ENCODE measurements at places on chromosomes 3 and 15.

DNA sequence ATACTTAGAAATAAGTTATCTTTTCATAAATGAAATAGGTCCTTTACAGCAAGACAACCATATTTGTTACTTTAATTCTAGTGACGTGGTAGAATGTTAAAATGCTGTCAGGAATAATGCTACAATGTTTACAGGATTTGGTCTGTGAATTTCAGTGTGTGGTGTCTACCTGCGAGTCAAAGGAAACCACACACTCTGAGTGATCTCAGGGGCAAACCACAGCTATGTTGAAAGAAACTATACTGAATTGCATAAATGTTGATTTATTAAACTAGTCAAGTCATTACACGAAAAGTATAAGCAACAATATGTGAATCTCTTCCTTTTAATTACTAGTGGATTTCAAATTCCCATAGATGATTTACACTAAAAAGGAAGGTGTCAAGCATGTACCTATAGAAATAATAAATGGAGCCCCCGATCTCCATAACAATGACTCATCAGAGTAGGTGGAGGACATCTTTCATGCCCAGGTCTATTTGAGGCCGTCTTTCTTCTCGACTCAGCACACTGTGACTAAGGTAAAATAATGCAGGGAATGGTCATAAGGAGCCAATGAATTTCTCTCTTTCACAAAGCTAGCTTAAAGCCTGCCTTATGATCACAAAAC, 463.0 kb downstream of the ERC2 start:
- no peak overlapping the region for H3K27ac ChIP-seq
- no peak overlapping the region for H3K4me3 ChIP-seq
- no peaks in the 10 kb centered on the region for H3K4me1 ChIP-seq
- no peaks in the 10 kb centered on the region for H3K27me3 ChIP-seq

- no peak overlapping the region for H3K27ac ChIP-seq
- H3K4me1 ChIP-seq: no peaks in the 10 kb centered on the region
Measured at GRCh38 chr3:124851136-124851535, 36.0 kb downstream of the ITGB5 start.

GRCh38 chr3:88036221-88036620, 22.6 kb downstream of the CGGBP1 start:
- no peaks in the 10 kb centered on the region for H3K36me3 ChIP-seq
- no peaks in the 10 kb centered on the region for H3K27me3 ChIP-seq
- no peak overlapping the region for H3K27ac ChIP-seq
- no peak overlapping the region for H3K4me3 ChIP-seq

- no peaks in the 10 kb centered on the region for H3K27me3 ChIP-seq
- no peaks in the 10 kb centered on the region for H3K36me3 ChIP-seq
- no peak overlapping the region for H3K27ac ChIP-seq
- H3K4me3 ChIP-seq: no peak overlapping the region
- DNase-seq: no peak
Measured at GRCh38 chr3:149717391-149718056, 34.8 kb downstream of the COMMD2 start.

DNA sequence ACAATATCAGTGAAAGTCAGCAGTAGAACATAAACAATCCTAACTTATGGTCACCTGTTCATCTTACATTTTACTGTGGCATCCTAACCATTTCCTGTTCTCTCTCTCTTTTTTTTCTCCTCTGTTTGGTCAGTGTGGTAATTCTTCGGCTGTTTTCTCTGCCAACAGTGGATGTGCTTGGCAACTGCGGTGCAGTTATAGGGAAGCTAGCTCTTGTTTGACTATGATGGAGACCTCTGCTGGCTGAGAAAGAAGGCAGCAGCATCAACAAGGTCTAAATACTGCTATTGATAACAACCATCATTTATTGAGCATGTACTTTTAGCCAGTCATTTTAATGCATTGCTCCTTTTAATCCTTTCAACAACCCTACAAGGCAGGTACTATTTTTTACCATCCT, 723 bp upstream of the DRD3 start:
- H3K27ac ChIP-seq: no peak overlapping the region
- DNase-seq: no peak
- no peak overlapping the region for H3K4me3 ChIP-seq
- H3K36me3 ChIP-seq: no peaks in the 10 kb centered on the region

DNA sequence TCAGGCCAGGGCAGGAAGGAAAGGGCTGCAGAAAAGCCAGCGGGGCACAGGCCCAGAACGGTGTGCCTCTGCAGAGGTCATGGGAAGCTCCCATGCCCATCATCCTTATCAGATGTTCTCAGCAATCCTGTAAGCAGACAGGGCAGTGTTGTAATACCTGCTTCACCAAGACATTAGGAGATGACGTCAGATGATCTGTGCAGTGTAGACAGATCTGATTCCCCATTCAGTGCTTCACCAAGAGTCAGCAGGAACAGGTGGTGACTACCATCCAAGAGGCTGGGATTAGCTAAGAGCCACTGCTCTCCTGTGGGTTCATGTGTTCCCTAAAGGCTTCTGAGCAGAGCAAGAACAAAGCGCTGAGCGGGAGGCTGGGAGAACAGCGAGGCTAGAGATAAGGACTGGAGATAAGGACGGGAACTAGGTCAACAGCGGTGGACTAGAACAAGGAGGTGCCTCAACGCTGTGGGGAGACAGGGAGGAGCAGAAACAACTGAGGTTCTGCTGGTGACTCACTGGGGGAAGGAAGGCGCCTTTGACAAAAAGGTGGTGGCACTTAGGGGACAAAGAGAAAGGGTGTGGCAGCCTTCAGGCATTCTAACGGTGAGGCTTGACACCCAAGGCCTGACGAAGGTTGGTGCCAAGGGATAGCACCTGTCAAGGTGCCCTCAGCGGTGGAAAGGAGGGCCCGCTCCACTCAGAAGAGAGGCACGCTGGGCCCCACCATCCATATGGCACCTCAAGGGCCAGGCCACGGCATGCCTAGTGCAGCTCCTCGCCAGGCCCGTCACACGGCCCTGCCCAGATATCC, 28.4 kb downstream of the CCDC12 start:
- H3K4me1 ChIP-seq: peaks cover 79% of the 10 kb centered on the region
- H3K4me3 ChIP-seq: peak overlapping the region; percentile 27
- no peaks in the 10 kb centered on the region for H3K27me3 ChIP-seq

GRCh38 chr15:20645956-20646355, 104.4 kb upstream of the GOLGA6L6 start:
- DNase-seq: no peak
- H3K36me3 ChIP-seq: no peaks in the 10 kb centered on the region
- H3K4me1 ChIP-seq: no peaks in the 10 kb centered on the region
- no peak overlapping the region for H3K27ac ChIP-seq

- H3K27ac ChIP-seq: no peak overlapping the region
- H3K36me3 ChIP-seq: no peaks in the 10 kb centered on the region
- H3K4me1 ChIP-seq: peaks cover 3% of the 10 kb centered on the region
- H3K4me3 ChIP-seq: no peak overlapping the region
Measured at GRCh38 chr15:100526027-100526481, 2.7 kb downstream of the CERS3 start.

DNA sequence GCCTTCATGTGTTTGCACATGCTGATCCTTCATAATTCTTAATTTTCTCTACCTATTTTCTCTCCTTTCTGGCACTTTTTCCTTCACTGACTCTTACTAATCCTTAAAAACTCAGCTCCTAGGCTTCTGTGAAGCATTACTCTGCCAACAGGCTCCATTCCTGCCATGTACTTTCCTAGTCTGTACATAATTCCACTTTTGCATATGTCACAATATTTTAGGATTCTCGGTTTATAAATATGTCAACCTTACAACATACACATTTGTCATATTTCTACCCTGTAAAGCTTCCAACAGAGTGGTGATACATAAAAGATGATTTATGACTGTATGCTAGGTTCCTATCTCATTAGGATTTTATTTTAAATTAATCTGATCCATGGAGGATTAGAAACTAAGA, 38.2 kb upstream of the AGTR1 start:
- H3K36me3 ChIP-seq: no peaks in the 10 kb centered on the region
- no peak overlapping the region for H3K4me3 ChIP-seq
- no peak overlapping the region for H3K27ac ChIP-seq

GRCh38 chr3:58163234-58163633, 47.5 kb downstream of the DNASE1L3 start:
- H3K36me3 ChIP-seq: peaks cover 15% of the 10 kb centered on the region
- DNase-seq: no peak
- H3K4me3 ChIP-seq: no peak overlapping the region
- no peaks in the 10 kb centered on the region for H3K4me1 ChIP-seq
- H3K27me3 ChIP-seq: no peaks in the 10 kb centered on the region
- no peak overlapping the region for H3K27ac ChIP-seq

GRCh38 chr15:100716456-100717085, 114.2 kb downstream of the ASB7 start:
- H3K4me1 ChIP-seq: no peaks in the 10 kb centered on the region
- H3K27me3 ChIP-seq: no peaks in the 10 kb centered on the region
- no peak overlapping the region for H3K27ac ChIP-seq
- H3K4me3 ChIP-seq: no peak overlapping the region

DNA sequence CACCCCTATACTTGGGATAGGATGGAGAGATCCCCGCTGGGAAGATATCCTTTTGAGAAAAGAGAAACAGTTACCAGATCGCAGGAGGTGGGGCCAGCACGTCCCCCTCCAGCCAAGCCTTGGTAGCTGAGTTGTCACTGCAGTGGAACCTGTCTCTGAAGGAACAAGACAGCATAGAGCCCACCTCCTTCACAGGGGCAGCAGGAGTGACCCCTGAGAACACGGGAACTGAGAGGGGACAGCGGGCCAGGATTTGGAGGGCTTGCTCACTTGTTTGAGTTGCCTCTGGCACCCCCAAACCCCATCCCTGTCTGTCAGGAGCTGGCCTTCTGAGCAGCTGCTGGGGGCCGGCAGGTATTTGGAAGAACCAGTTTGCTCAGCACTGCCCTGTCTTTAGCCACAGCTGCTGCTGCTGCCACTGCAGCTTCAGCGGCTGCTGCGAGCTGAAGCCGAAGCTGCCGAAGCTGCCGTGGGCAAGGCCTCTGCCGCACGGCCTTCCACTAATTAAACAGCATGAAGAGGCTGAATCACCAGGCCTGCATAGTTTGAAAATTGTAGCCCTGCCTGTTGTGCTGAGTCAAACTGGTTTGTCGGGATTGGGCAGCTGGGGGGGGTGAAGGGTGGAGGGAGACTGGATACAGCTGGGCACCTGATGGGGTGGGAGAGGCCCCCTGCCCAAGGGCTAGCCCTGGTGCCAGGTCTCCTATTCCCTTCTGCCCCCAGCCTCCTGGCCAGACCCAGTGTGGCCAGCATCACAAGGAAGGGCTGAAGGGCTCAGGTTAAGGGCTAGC, 4.0 kb downstream of the EPHB3 start:
- no peak overlapping the region for H3K4me3 ChIP-seq
- no peak overlapping the region for H3K27ac ChIP-seq
- H3K27me3 ChIP-seq: peaks cover 21% of the 10 kb centered on the region
- H3K36me3 ChIP-seq: no peaks in the 10 kb centered on the region

- H3K4me3 ChIP-seq: no peak overlapping the region
- peaks cover 2% of the 10 kb centered on the region for H3K27me3 ChIP-seq
- DNase-seq: no peak
- no peaks in the 10 kb centered on the region for H3K36me3 ChIP-seq
- no peak overlapping the region for H3K27ac ChIP-seq
Measured at GRCh38 chr3:64363842-64364241, 138.6 kb upstream of the PRICKLE2 start.

DNA sequence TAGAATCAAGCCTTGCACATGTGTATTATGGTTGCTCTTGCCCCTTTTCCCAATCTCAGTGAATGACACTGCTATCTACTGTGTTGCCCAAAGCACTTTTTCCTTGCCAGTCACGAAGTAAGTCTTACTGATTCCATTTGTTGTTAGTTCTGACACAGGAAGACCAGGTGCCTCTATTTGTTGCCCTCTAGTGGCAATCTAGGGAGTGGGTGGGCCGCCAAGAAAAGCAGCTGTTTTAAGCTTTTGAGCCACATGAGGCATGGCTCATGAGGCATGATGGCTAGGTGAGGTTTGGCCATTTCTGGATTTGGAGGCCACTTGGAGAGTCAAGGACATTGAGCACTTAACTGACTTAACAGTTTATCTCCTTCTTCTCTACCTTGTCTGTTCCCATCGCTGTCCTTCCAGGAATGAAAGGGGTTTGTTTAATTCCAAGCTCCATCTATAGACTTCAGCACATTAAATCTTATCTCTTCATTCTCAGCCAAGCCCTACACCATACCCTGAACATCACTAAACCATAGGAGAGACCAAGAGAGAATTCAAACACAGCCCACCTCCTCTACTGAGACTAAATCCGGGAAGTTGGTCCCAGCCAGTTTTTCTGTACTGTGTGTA, 103.1 kb downstream of the HCN4 start:
- no peak overlapping the region for H3K4me3 ChIP-seq
- no peak for DNase-seq
- H3K27ac ChIP-seq: no peak overlapping the region
- no peaks in the 10 kb centered on the region for H3K36me3 ChIP-seq

- H3K4me3 ChIP-seq: no peak overlapping the region
- no peaks in the 10 kb centered on the region for H3K27me3 ChIP-seq
- no peak for DNase-seq
- H3K36me3 ChIP-seq: no peaks in the 10 kb centered on the region
- no peaks in the 10 kb centered on the region for H3K4me1 ChIP-seq
Measured at GRCh38 chr3:191499307-191500080, 38.5 kb downstream of the PYDC2 start.

GRCh38 chr15:39512643-39513042, 68.2 kb upstream of the THBS1 start:
- no peak overlapping the region for H3K27ac ChIP-seq
- H3K27me3 ChIP-seq: peaks cover under 1% of the 10 kb centered on the region
- no peak for DNase-seq
- no peak overlapping the region for H3K4me3 ChIP-seq
- H3K4me1 ChIP-seq: no peaks in the 10 kb centered on the region
- no peaks in the 10 kb centered on the region for H3K36me3 ChIP-seq

- H3K4me3 ChIP-seq: no peak overlapping the region
- H3K27ac ChIP-seq: no peak overlapping the region
- H3K27me3 ChIP-seq: no peaks in the 10 kb centered on the region
- no peaks in the 10 kb centered on the region for H3K36me3 ChIP-seq
Measured at GRCh38 chr15:64904189-64904588, 7.5 kb upstream of the ANKDD1A start.

DNA sequence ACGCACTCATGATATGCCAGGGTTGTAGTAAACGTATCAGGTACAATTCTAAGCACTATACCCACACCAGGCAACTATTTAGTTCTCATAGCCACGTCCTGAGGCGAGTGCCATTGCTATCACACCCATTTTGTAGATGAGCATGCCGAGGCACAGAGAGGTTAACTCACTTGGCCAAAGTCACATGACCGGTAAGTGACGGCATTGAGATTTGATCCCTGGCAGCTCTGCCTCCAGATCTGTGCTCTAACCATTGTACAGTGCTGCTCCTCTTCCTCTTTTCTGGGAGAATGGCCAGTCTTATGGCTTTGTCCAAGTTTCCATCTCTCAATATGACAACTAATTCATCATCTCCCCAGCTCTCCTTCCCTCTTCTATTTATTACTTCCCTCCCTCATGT, 18.9 kb upstream of the ATP2B2 start:
- H3K4me1 ChIP-seq: no peaks in the 10 kb centered on the region
- peaks cover 7% of the 10 kb centered on the region for H3K27me3 ChIP-seq
- no peak for DNase-seq
- no peak overlapping the region for H3K4me3 ChIP-seq
- H3K27ac ChIP-seq: no peak overlapping the region

GRCh38 chr3:169822983-169823382, 10.3 kb upstream of the LRRC34 start:
- no peaks in the 10 kb centered on the region for H3K4me1 ChIP-seq
- no peaks in the 10 kb centered on the region for H3K27me3 ChIP-seq
- DNase-seq: no peak
- H3K36me3 ChIP-seq: no peaks in the 10 kb centered on the region
